ENCODE measurements at places on chromosomes 5 and 9.

- no peak for DNase-seq
These were observed 234.8 kb upstream of the WWC1 start for GRCh38 chr5:168056499-168057182.

DNA sequence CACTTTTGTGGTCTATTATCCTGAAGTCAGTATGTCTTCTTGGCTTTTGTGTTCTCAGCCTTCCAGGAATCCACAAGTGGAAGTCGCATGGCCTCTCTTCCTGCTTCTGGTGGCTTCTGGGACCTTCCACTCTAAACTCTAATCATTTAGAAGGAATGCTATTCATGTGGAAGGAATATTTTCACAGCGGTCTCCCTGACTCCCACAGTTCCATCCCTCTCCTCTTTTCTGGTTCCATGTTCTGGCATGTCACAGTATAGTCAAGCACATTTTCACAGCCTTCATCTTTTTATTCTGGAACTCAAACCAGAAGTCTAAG, 7.3 kb upstream of the RAI14 start:
- no peak for DNase-seq

DNA sequence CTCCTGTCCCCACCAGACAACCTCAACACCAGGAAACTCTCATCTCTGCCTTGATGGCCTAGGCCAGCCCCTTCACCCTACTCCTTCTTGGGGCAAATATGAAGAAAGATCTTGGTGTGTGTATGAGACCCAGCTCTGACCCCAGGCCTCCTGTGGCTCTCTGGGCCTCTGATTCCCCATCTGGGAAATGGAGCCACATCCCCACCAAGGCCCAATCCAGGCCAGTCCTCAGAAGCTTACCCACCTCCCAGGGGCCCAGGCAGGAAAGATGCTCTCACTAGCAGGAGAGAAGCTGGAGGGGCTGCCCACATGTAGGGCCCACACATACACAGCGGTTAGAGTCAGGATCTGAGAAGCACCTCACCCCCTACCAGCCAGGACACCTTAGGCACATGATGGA, 38.9 kb downstream of the BICD2 start:
- DNase-seq, result no peak

DNA sequence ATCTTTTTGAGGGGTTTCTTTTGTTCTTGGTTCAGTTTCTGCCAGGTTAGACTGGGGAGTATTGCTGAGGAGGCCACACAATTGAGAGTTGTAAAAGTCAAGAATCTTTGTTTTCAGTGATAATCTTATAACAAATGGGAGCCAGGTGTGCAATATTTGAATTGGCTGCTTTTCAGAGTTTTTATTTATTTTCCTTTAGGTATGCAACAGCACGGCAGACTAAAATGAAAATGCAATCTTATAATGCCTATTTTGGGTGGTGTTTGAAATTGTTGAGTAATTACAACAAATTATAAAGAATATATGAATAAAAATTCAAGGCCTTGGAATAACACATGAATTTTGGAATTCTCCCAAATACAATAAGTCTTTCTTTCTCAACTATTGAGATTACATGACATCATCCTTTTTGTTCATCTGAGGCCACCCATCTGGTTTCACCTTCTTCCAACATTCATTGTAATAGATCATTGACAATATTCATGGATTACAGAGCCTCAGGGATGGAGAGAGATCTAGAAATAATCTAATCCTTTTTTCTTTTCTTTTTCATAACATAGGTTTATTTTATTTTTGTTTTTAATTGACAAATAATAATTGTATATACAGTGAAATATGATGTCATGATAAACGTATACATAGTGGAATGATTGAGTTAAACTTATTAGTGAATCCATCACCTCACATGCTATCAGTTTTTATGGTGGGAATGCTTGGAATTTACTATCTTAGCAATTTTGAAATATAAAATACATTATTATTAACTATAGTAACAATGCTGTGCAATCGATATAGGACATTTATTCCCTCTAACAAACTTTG, 1061.0 kb downstream of the NR2F1-AS1 start:
- peak; percentile 20 for DNase-seq

DNA sequence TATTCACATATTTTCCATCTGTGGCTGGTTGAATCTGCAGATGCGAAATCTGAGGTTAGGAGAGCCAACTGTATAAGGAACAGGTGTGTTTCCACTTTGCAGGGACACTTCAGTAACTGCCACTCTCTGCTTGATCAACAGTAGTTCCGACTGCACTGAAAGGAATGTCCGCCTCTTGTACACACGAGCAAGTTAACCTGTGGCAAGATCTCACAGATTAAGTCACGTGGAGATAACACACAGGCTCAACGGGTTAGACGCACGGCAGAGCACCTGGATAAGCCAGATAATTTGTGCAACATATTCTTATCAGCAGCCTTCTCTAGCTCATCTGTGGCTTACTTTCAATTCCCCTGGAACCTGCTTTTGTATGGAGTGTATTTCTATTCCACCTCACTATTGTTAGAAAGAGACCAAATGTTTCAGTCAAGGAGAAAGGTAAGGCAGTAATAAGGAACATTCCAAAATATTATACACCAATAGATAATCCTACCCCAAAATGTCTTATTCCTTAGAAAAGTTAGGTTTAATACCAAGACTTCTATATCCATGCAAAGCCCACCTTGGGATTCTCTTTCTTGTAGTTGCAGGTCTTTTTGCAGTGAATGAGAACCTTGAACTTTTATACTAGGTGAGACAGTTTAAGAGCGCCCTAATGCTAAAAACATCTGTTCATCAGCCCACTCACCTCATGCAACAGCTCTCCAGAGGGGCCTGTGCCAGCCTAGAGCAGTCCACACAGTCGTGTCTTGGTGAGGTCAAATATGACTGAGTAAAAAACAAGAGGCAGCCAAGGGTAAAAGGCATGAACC, 6.5 kb upstream of the C9 start:
- peak; percentile 7 for DNase-seq

DNA sequence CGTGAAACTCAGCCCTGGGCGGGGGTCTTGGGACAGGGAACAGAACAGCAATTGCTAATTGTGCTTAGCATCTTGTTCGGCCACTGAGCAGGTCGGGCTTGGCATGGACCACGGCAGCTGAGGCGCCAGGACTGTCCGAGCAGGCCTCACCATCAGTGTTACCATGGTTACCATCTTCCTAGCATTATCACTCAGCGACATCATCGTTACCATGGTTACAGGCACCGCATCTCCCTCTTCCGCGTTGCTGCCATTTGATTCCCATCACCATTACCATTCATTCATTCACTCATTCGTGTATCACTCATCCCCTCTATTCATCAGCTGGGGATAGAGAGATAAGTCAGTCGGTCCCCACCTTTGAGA, 81.0 kb upstream of the ZBTB43 start:
- DNase-seq, result peak; percentile 81

DNA sequence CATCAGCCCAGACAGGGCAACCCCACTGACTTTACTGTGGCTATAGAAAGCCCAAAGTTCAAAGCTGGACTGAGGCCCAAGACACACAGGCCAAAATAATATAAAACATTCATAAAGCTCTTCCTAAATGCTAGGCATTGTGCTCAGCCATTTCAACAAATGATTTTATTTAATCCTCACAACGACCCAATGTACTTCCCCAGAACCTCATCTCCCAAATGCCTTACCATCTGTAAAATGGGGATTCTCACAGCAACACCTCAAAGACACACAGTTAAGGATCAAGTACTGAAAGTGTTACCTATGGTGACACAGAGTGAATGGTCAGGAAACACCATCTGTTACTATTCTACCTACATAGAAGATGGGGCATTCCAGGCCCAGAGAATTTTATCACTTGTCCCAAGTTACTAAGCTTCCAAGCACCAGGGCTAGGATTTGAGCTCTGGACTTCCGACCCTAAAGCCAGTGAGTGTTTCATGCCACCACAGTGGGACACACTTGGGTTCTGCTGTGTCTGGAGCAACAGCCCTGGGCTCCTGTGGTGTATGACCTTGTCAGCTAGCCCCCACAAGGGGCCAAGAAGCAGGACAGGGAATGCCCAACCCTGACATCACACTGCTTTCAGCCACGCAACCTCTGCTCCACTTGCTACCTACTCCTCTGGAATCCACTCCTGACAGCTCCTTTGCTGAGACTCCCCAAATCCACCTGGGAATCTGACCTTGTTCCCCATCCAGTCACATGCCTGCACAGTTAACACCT, 15.1 kb downstream of the SHB start:
- DNase-seq, result no peak

GRCh38 chr5:40972434-40972833, 63.1 kb downstream of the C7 start:
- no peak for DNase-seq

- DNase-seq, result peak; percentile 59
These were observed 851 bp downstream of the NACC2 start for GRCh38 chr9:136093995-136094881.

DNA sequence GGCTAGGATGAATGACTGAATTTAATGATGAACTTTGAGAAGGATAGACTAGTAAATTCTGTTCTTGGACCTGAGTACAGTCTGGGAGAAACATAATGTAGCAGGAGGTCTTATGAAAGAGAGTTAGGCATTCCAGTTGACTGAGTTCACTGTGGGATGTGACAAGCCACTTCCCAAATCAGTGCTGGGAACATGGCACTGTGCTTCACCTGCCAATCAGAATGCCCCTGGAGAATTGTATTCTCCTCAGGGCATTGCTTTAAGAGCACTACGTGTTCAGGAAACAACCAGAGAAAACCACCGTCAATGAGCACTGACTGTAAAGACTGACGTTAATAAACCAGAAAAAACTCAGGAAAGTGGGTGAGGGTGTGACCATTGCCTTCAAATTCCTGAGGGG, 1.2 kb downstream of the CCDC107 start:
- DNase-seq, result peak; percentile 62

- no peak for DNase-seq
These were observed 54.7 kb downstream of the SH3RF2 start for GRCh38 chr5:145991044-145991575.

GRCh38 chr5:151258201-151258611, 5.2 kb downstream of the GM2A start:
- DNase-seq, result no peak

DNA sequence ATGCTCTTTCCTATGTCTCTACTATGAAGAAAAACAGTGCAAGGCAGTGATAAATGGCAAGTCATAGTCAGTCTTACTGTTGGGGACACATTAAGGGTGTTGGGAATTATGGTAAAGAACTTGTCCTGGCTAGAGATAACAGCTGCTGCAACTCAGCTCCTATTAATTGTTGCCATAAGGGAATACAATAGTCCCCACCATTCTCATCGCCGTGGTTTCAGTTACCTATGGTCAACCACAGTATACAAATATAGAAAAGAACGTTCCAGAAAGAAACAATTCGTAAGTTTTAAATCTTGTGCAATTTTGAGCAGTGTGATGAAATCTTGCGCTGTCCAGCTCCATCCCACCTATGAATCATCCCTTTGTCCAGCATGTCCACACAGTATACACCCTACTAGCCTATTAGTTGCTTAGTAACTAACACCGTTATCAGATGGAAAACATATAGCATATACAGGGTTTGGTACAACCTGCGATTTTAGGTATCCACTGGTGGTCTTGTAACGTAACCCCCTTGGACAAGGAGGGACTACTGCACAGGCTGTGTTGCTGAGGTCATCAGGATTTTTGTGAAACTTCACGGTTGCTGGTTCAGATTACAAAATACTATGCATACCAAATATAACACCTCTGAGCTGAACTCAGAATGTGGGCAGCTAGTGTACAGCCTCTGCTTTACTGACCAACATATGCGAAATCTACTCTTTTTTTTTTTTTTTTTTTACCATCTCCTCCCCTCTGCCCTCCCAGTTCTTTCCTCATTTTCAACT, 53.5 kb downstream of the ZFR start:
- no peak for DNase-seq

DNA sequence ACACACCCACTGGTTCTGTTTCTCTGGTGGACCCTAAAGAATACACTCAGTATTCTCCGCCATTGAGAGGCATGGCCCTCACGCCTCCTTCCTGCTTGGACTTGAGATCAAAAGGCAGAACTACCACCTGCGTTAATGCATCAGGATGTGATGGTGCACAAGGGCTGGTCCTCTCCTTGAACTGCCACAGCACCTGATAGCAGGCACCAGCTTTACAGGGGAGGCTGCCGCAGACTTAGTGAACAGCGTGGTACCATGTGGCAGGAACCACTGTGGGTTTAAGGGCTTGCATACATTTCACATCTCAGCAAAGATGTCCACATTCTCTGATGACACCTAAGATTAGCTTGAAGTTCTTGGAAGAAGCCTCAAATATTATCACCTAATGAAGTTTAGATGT, 208.7 kb downstream of the GADD45G start:
- no peak for DNase-seq

- peak; percentile 45 for DNase-seq
These were observed 104.0 kb downstream of the EBF1 start for GRCh38 chr5:158995694-158996173.

- DNase-seq, result no peak
These were observed 10.7 kb upstream of the DIPK1B start for GRCh38 chr9:136701668-136702053.

- DNase-seq, result no peak
These were observed 176.1 kb downstream of the TRPM3 start for GRCh38 chr9:70945301-70945700.

- DNase-seq, result no peak
These were observed 3.1 kb upstream of the FAM120AOS start for GRCh38 chr9:93456504-93456903.

GRCh38 chr5:23977365-23977764, 470.0 kb downstream of the PRDM9 start:
- no peak for DNase-seq

All from eye (tissue), 1 donor.